H4 (cell line): ENCODE measurements at places on chromosomes 6 and 20. TPM values are rescaled to one million over a fixed set of nuclear protein-coding genes. Genes with fewer than 3 reads are reported as not detected.

DNA sequence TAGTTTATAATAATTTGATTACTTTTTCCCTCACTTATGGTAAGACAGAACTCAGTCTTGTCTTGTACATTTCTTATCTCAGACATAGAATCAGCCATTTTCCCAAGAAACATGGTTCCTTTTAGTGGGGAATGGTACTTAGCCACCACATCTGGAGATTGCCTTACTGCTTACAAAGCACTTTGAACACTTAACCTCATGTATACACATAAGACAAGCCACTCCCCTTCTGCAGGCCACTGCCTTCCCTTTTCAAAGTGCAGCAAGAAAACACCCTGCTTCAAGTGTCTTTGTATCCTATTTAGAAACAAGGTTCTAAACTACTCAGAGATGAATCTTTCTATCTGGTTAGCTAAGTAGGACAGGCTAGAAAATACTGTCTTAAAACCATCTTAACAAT lies 159.2 kb downstream of the UBE3D start:
- DNase-seq, result peak; percentile 79

TGM3 gene
- total RNA-seq, result not detected in 2 replicates

MAS1 gene
- total RNA-seq, result not detected in 2 replicates

HSPA12B gene
- total RNA-seq, result 0.12 TPM in 1 of 2 replicates, not detected in the other

- peak; percentile 82 for DNase-seq
Observed at GRCh38 chr6:57173886-57174510, 1.9 kb downstream of the BAG2 start.

DNA sequence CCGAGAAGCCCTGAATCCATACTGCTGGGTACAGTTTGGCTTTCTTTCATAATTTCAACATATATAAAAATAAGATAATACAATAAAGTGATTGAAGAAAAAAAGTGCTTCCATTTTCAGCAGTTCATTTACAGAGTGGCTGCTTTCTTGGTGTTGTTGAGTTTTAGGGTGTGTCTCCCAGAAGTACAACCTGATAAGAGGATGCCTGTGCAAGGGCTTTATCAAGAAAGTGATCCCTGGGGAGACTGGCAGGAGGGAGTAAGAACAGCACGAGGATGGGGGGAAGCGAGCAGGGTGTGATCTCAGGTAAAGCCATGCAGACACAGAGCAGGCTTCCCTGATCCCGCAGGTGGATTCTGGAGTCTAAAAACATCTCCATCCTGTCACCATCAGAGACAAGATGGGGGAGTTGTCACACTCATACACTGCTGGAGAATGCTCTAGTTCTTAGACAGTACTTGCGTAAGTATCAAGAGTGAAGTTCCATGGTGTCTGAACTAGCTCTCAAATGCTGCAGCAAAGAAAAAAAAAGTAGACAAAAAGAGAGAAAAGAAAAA lies 395.9 kb downstream of the CDH26 start:
- no peak for DNase-seq

DNA sequence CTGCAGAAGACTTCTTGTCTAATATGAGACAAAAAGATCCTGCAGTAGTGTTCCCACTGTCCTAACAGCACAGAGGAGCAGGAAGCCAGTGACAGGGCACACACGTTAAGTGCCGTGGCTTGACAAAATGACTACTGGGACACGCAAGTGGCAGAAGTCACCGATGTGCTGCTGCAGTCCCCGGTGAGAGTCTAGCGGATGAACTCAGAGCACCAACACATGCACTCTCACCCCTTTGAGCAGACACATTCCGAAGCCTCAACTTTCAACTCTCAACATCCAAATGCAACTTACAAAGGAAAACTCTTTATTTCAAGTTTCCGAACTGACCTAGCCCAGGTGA lies 898 bp downstream of the LAMA4 start:
- DNase-seq, result no peak

DNA sequence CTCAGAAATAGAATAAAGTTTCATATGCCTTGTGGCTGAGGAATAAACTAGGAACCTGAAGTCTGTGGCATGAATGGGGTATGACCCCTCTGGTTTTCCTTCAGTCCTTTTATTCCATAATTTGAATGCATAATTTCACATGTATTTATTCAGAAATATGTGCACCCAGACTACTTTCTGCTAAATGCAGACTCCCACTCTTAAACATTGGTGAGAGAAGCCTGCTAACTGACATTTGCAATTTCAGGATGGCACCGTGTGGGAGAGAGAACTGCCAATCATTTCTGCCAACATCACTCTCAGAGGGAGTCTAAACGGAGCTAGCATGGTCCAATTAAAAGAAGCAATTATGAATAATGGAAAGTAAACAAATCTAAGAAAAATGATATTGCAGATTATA lies 141.3 kb downstream of the ADGRB3 start:
- no peak for DNase-seq

DNA sequence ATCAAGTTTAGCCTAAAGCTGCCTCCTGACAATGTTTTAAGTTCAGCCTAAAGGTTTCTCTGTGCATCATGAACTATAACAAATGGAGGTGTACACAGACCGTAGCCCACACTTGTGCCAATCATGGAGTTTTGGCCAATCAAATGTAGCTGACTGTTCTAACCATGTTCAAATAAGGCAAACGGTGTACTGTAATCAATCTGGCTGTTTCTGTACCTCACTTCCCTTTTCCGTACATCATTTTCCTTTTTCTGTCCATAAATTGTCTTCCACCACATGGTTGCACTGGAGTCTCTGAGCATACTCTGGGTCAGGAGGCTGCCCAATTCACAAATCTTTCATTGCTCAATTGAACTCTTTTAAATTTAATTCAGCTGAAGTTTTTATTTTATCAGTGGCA lies 132.2 kb upstream of the UST start:
- no peak for DNase-seq

DNA sequence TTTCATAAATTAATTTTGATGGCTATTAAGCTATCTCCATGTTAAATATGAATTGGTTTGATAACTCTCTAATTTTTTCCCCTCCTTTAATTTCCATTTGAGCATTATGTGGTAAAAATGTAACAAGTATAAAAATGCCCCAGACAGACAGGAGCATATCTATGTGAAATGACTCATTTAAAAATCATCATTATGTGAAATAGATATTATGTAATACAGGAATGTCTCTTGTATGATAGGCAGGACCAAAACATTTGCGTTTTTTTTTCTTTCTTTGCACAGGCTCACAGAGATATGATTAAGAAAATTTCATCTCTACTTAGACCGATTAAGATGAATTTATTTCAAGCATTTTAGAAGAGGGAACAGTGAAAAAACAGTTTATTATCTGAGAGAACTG lies 95.8 kb downstream of the AKAP7 start:
- DNase-seq, result no peak

- DNase-seq, result peak; percentile 74
Observed at GRCh38 chr6:41367700-41368099, 32.3 kb downstream of the NCR2 start.

PPP1R14C gene
- not detected in 2 replicates for total RNA-seq

FOXA2 gene
- total RNA-seq, result 0.80 and 1.6 TPM in 2 replicates

DNA sequence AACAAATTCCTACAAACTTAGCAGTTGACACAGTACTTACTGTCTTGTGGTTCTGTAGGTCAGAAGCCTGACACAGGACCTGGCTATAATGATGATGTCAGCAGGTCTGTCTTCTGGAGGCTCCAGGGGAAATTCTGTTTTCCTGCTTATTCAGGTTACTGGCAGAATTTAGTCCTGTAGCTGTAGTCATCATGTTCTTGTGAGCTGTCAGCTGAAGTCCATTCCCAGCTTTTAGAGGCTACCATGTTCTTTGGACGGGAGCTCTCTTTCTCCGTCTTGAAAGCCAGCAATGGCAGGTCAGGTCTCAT lies 99.2 kb downstream of the HIVEP1 start:
- DNase-seq, result no peak

PPP1R16B gene
- 0.16 TPM in 1 of 2 replicates, not detected in the other for total RNA-seq

TBPL1 gene
- total RNA-seq, result 32.3 and 52.0 TPM in 2 replicates

OR2J3 gene
- total RNA-seq, result not detected in 2 replicates

GRCh38 chr20:8664778-8665177 lies 404.1 kb upstream of the PLCB4 start:
- DNase-seq, result no peak

DNA sequence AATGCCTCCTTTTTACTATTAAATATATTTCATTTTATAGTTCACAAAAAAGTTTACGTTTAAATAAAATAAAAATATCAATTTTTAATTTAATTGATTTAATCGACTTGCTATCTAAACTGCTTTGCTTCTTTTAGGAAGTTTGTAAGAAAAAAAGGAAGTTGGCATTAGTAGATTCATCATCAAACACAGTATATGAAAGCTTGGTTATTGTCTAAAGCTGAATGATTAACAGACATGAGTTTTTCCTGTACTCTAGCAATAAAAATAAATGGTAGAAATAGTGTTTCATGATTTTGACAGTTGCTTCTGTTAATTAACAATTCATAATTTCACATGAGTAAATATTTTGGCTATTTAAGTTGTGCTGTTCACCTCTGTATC lies 1285.5 kb upstream of the GJE1 start:
- no peak for DNase-seq

DNA sequence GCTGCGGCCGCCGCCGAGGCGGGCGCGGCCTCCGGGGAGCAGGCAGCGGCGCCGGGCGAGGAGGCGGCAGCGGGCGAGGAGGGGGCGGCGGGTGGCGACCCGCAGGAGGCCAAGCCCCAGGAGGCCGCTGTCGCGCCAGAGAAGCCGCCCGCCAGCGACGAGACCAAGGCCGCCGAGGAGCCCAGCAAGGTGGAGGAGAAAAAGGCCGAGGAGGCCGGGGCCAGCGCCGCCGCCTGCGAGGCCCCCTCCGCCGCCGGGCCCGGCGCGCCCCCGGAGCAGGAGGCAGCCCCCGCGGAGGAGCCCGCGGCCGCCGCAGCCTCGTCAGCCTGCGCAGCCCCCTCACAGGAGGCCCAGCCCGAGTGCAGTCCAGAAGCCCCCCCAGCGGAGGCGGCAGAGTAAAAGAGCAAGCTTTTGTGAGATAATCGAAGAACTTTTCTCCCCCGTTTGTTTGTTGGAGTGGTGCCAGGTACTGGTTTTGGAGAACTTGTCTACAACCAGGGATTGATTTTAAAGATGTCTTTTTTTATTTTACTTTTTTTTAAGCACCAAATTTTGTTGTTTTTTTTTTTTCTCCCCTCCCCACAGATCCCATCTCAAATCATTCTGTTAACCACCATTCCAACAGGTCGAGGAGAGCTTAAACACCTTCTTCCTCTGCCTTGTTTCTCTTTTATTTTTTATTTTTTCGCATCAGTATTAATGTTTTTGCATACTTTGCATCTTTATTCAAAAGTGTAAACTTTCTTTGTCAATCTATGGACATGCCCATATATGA lies 3.2 kb downstream of the MARCKS start:
- DNase-seq, result no peak

GRCh38 chr6:137217801-137218472 lies 1.2 kb downstream of the IFNGR1 start:
- no peak for DNase-seq

FAM83C gene
- not detected in 2 replicates for total RNA-seq

GRCh38 chr6:26525838-26526237 lies 12.3 kb upstream of the HMGN4 start:
- no peak for DNase-seq
